ENCODE measurements at places on chromosomes 16 and 17. TPM values are rescaled to one million over a fixed set of nuclear protein-coding genes. Genes with fewer than 3 reads are reported as not detected.

DNA sequence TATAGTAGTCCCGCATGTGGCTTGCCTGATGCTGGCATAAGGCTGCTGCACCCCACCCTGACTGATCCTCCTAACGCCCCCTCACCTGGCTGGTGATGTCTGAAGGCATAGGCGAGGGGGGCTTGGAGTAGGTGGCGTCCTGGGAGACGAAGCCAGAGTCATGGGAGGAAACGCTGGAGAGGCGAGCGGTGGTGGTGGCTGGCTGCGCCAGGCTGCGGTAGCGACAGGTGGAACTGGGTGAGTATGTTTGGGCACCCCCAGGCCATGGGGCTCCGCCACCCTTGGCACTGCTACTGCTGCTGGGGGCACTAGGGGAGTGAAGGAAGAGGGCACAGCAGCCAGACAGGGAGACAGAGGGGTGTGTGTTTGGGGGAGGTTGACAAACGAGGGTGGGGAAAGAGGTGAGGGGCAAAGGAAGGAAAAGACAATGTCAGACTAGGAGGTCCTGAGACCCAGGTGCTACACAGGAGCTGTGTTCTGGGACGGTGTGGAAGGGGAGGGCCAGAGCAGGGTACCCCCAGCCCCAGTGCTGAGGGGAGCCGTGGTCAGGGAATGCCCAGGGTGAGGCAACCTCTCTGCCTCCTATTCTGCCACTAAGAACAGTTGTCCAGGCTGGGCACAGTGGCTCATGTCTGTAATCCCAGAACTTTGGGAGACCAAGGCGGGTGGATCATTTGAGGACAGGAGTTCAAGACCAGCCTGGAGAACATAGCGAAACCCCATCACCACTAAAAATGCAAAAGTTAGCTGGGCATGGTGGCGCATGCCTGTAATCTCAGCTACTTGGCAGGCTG lies 11.4 kb downstream of the MTSS2 start:
- peak; percentile 30 for DNase-seq

GRCh38 chr17:12993631-12994030 lies 24.2 kb downstream of the ELAC2 start:
- no peak for DNase-seq

DNA sequence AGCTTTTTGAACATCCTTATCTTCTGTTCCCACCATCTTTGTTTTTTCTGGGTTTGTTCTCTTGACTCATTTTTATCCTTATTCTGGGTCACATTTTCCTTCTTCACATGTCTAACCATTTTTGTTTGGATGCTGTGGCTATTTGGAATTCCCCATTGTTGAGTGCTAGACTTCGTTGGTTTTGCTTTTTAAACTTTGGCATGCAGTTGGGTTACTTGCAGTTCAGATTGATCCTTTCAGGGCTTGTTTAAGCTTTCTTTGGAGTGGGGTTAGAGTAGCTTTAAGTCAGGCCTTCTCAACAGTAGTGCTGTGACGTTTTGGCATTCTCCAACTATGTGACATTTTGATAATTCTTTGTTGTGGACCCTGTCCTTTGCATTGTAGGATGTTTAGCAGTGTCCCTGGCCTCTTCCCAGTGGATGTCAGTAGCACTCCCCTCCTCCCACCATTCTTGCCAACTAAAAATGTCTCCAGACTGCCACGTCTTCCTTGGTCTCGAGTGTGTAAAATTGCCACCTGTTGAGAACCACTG lies 21.1 kb downstream of the PRMT7 start:
- DNase-seq, result no peak

- DNase-seq, result no peak
Observed at GRCh38 chr16:68022278-68022727, 729 bp downstream of the DDX28 start.

- peak; percentile 88 for DNase-seq
Observed at GRCh38 chr16:66605177-66605978, 874 bp downstream of the CMTM3 start.

- DNase-seq, result no peak
Observed at GRCh38 chr17:13128676-13129075, 110.8 kb upstream of the ELAC2 start.

GRCh38 chr17:53571342-53571741 lies 251.4 kb upstream of the KIF2B start:
- no peak for DNase-seq

DNA sequence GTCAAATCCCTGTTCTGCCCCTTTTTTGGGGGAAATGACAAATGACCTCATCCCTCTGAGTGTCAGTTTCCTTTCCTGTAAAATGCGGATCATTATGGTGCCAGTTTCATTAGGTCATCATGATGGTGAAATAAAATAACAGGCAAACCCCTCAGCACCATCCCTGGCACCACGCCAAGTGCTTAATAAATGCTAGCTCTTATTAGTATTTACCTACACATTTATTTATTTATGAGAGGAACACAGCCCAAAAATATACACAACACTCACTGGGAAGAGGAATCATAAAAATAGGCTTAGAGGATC lies 28.6 kb upstream of the GPRC5B start:
- DNase-seq, result no peak

- DNase-seq, result no peak
Observed at GRCh38 chr17:73642659-73643000, 1.6 kb downstream of the SDK2 start.

- no peak for DNase-seq
Observed at GRCh38 chr17:65278050-65278819, 141.1 kb downstream of the RGS9 start.

- DNase-seq, result no peak
Observed at GRCh38 chr17:44376124-44376523, 12.5 kb upstream of the FAM171A2 start.

DNA sequence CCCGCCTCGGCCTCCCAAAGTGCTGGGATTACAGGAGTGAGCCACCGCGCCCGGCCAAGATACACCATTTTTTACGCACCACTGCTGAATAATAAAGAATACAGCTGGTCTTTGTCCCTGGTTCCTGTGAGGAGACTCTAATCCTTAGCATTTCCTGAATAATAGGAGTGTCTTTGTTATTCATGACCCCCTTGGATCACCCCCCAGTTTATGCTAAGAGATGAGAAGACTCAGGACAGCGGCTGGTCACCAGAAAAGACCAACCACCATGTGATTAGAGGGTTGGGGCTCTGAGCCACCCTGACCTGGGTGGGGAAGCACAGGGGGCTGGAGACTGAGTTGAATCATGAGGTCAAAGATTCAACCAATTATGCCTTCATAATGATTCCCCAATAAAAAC lies 17.3 kb downstream of the PHLPP2 start:
- DNase-seq, result no peak

DNA sequence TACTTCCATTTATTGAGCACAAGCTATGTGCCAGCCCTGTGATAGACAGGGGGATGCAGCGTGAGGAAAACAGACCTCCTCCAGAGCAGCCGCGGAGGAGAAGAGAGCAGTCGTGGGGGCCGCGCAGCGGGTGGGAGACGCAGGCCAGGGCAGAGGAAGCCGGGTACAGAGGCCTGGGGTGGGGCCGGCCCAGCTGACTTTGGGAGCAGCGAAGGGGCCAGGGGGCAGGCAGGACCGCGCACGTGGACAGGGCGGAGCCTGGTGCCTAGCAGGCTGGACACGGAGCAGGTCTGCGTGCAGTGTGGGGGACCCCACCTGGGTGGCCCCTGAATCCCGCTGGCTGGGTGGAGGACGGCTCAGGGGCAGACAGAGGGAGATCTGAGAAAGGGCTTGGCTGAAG lies 46.2 kb downstream of the ZFPM1 start:
- DNase-seq, result no peak

- no peak for DNase-seq
Observed at GRCh38 chr17:35214192-35214591, 20.0 kb upstream of the SLC35G3 start.

DNA sequence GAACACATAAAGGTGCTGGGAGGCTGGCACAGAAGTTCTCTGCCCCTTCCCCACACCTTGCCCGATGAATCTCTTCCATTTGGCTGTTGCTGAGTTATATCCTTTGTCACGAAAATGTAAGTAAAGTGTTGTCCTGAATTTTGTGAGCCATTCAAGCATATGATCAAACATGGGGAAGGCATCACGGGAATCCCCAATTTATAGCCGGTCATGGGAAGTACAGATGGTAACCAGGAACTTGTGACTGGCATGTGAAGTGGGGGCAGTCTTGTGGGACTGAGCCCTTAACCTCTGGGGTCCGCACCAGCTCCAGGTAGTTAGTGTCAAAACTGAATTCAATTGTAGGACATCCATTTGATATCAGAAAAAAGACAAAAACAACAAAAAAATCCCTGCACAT lies 13.2 kb downstream of the TOM1L2 start:
- no peak for DNase-seq

- no peak for DNase-seq
Observed at GRCh38 chr17:69695646-69696045, 281.1 kb downstream of the MAP2K6 start.

DNA sequence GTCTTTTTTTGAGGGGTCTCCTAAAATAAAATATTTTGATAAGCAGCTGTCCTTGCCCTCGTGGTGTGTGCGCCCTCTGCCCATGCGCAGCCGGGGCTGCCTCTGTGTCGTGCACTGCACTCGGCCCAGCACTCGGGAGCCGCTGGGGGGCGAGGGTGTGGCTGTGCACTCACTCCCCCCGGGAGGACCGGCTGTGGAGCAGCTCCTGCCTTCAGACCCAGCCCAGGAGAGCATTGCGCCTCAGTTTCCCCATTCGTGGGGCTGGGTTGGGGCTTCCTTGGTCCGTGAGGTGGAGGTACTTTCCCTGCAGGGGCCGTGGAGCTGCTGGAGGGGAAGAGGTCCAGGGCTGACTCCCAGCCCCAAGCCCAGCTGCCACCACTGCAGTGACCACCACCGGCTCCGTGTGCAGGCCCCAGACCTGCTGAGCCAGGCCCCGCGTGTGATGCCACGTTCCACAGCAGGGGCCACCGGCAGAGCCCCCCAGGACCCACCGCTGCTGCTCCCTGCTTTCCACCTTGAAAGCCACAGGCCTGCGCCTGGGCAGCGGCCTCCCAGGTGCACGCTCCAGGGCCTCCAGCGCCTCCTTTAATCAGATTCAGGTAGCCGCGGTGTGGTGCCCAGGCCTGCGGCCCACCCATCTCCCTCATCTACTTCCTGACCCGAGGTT lies 6.3 kb upstream of the IL17C start:
- no peak for DNase-seq

GRCh38 chr17:9612006-9612405 lies 33.3 kb upstream of the USP43 start:
- no peak for DNase-seq

- DNase-seq, result no peak
Observed at GRCh38 chr17:48064638-48065037, 16.5 kb downstream of the NFE2L1 start.

DNA sequence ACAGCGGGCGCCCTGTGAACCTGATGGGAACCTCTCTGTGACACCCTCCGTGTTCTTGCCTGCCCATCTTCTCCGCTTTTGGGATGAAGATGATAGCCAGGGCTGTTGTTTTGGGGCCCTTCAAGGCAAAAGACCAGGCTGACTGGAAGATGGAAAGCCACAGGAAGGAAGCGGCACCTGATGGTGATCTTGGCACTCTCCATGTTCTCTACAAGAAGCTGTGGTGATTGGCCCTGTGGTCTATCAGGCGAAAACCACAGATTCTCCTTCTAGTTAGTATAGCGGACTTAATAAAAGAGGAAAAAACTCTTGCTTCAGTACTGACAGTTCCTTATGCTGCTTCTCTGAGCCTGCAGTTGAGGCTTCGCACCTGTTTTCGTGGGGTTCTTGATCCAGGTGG lies 10.5 kb downstream of the CDK5RAP3 start:
- no peak for DNase-seq

DNA sequence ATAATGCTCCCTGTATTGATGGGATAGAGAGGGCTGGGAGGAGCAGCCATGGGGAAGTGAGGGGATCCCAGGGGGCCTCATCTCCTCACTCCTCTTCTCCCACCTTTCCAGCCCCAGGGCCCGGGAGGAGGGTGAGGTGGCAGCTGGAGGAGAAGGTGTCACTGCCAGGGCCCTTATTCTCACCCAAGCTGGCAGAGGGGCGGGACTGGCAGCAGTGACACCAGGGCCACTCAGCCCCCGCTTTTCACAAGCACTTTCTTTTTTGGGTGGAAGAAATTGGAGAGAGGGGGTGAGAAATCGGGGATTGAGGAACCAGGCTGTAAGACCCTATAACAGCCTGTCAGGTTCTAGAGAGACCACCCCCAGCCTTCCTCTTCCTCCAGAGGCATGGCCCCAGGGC lies 2.4 kb upstream of the TBX21 start:
- peak; percentile 27 for DNase-seq

GRCh38 chr16:84593825-84594724 lies 23.8 kb downstream of the COTL1 start:
- DNase-seq, result peak; percentile 56

- DNase-seq, result peak; percentile 38
Observed at GRCh38 chr17:81382851-81383250, 12.4 kb upstream of the BAHCC1 start.

DNA sequence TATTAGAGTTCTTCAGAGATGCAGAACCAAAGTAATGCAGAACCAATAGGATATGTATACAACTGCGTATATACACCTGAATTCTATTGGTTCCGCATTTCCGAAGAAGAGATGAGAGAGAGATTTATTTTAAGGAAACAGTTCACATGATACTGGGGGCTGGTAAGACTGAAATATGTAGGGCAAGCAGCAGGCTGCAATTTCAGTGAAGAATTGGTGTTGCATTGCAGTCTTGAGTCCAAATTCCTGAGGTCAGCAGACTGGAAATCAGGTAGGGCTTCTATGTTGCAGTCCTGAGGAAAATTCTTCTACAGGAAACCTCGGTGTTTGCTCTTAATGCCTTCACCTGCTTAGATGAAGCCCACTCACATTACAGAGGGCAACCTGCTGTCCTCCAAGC lies 128.2 kb upstream of the MED13 start:
- no peak for DNase-seq

DNA sequence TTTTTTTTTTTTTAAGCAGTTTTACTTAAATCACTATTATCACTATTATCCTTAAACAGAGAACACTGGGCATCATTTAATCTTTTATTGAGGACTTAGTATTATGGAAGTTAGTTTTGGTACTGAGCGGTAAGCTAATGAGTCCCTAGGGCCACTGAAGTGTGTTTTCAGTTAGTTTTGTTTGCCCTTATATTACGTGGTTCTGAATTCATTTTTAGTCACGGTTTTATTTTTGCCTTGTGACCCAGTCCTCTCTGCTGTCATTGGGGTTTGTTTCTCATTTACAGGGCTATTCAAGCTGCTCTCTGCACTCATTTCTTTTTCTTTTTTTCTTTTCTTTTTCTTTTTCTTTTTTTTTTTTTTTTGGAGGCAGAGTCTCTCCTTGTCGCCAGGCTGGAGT lies 17.3 kb downstream of the RABEP1 start:
- no peak for DNase-seq

- no peak for DNase-seq
Observed at GRCh38 chr17:77444628-77444983, 303.8 kb downstream of the SEC14L1 start.

The ACACA gene
- total RNA-seq, result 31.6 TPM

The ASPA gene
- 3.2 TPM for total RNA-seq

The TNK1 gene
- total RNA-seq, result 6.6 TPM

The PLCG2 gene
- total RNA-seq, result 21.2 TPM

The FOXC2 gene
- 45.4 TPM for total RNA-seq

The EME1 gene
- not detected for total RNA-seq

The SOST gene
- total RNA-seq, result 21.7 TPM

The NUTF2 gene
- total RNA-seq, result 80.7 TPM

The TERB1 gene
- total RNA-seq, result not detected

The ZG16 gene
- not detected for total RNA-seq

The TRIM47 gene
- 39.8 TPM for total RNA-seq

All from aorta (tissue), 5 donors.